ENCODE measurements at places on chromosomes 11 and 22. TPM values are rescaled to one million over a fixed set of nuclear protein-coding genes. Genes with fewer than 3 reads are reported as not detected.

Gene C22orf31
- polyA plus RNA-seq = 0.98 TPM

Gene ARHGEF17
- 86.8 TPM for polyA plus RNA-seq

Gene NOX4
- polyA plus RNA-seq = 3.3 TPM

Gene MUC5B
- 0.49 TPM for polyA plus RNA-seq

Gene CFAP300
- 9.9 TPM for polyA plus RNA-seq

Gene ZP1
- not detected for polyA plus RNA-seq

Gene SMIM35
- 0.30 TPM for polyA plus RNA-seq
